CD4-positive, CD25-positive, alpha-beta regulatory T cell (primary cell): ENCODE measurements at places on chromosomes 4 and X.

DNA sequence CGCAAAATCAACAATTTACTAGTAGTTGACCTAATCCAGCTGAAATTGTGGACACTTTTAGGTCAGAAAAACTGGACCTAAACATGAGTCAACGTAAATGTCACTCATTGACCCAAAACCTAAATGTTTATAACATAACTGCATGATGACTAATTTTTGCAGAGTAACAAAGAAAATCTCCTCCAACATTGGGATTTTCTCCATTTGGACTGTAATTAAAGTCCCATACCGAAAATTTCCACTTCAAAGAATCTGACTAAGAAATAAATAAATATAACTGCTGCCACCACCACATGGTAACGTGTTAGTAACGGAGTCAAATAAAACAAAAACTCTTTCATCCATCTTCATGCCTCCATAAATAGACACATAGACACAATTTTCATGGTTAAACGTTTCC lies 1.9 kb downstream of the ADGRA3 start:
- no peak for DNase-seq

DNA sequence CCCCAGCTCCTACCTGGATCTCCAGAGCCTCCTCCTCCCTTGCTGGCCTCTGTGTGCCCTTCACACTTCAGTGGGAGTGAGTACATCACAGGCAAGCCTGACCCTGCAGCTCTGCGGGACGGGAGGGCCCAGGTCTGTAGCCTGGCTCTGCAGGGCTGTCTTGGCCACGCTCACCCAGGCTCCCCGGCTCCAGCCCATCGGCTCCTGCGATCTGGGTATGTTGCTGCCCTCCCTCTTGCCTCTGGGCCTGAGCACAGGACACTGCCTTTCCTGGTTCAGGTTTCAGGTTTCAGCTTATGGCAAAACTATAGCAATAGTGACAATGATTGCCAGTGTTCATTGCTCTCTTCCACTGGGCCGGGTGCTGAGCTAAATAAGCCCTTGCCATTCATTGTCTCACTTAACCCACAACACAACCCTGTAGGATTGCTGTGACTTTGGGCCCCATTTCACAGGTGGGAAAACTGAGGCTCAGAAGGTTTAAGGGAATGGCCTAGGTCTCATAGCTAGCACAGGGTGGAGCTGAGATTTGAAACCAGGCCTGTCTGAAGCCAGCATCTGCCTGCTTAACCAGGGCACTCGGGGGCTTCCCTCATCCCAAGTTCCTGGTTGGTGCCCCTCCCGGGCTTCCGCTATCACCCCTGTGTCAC lies 44.6 kb upstream of the SORCS2 start:
- DNase-seq: no peak

- DNase-seq: no peak
These were observed 86.2 kb downstream of the NHSL2 start for GRCh38 chrX:71996826-71997225.

DNA sequence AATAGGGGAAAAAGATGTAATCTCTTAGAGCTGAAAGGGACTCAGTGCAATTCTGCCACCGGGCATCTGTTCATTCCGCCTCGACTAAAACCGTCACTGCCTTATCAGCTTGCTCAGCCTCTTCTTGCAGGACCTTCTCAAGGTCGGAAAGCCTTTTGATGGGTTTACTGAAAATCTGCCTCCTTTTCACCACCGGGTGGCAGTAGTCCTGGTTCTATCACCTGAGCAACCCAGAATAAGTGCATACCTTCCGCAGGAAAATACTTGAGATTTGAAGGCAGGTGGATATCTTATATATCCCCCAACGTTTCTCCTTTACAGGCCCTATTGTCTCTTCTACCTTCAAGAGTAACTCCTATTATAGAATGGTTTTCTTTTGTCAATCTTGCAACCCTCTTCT lies 103.4 kb upstream of the PAK3 start:
- DNase-seq: peak; percentile 39

- no peak for DNase-seq
These were observed 26.7 kb downstream of the PDK3 start for GRCh38 chrX:24491741-24492140.

GRCh38 chr4:183349673-183350072 lies 27.4 kb upstream of the CLDN24 start:
- no peak for DNase-seq
